BE2C (cell line): ENCODE measurements at places on chromosomes 1 and 21.

- DNase-seq, result no peak
These were observed 2.9 kb upstream of the SYDE2 start for GRCh38 chr1:85203573-85204171.

DNA sequence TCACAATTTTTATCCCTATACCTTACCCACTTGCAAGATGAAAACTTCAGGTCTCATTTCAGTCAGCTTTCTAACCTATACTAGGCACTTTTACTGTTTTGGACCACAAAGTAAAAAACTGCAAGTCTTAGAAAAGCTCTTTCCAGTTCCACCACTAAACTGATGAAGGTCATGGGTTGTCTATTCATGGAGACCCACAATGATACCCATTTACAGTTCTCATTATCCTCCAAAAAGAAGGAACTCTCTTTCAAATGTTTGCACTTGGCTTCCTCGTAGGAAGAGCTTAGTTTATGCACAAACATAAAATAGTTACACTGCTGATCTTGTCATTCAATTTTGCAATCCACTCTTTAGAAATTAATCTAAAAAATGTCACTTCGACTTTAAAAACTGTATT is 9.3 kb downstream of the ZNF281 start:
- no peak for DNase-seq

GRCh38 chr1:220296981-220297380 is 24.7 kb upstream of the RAB3GAP2 start:
- DNase-seq, result no peak

GRCh38 chr1:245552331-245552730 is 397.5 kb downstream of the KIF26B start:
- no peak for DNase-seq

GRCh38 chr1:165173409-165173808 is 183.1 kb downstream of the LMX1A start:
- no peak for DNase-seq

- DNase-seq, result peak; percentile 82
These were observed at the start of gene SUMO3 for GRCh38 chr21:44817914-44818639. SUMO3 (minus strand) TSS chr21:44818062; CDS start chr21:44817968, 94 bp downstream.

- no peak for DNase-seq
These were observed 7.9 kb downstream of the ATP5IF1 start for GRCh38 chr1:28243685-28244311.

DNA sequence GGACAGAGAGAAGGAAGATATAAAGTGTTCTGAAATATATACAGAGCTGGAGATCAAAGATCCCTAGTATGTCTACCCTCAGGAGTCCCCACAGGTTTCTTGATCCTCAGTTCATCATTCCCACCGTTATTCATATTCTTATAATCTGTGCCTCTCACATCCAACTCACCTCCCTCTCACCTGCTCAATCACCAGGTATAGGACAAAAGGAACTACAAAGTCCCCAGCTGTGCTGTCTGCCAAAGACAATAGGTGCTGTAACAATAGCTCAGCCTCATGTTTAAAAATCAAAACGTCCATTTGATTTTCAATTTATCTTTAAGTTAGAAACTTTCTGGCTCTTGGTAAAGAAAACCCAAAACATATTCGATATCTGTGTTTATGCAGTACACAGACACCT is 121.1 kb upstream of the PKN2 start:
- no peak for DNase-seq

GRCh38 chr21:28683982-28684752 is 308.5 kb downstream of the LTN1 start:
- DNase-seq, result no peak

- no peak for DNase-seq
These were observed 3.4 kb downstream of the DIRAS3 start for GRCh38 chr1:68046885-68047658.

GRCh38 chr1:223017291-223017690 is 125.8 kb downstream of the TLR5 start:
- no peak for DNase-seq

- peak; percentile 15 for DNase-seq
These were observed 119.6 kb downstream of the LRRC53 start for GRCh38 chr1:74392840-74393239.

DNA sequence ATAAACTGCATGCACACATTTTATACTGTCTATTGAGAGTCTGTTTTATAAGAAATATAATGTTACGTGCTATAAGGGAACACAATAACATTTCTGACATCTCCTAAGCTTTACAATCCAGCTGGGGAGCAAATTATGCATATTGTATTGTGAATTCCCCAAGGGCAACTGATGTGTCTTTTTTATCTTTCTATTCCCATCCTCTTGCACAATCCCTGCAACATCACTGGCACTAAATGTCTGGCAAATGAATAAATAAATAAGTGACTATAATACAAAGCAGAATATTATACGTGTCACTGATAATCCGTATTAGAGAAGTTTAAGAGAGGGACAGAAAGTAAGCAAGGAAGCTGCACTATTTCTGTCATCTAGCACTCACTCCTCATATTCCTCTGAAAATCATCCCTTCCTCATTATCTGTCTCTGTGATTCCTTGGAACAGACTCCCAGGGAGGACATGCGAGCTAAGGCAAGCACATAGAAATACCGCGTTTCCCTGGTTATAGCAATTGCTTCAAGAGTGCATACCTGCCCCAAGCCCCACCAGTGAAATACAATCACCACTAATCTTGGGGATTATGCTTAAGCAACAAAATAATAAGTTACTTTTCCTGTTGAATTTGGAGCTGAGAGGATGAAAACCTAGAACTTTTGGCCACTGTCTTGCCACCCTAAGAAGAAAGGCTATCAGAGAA is 205.4 kb downstream of the SMYD3 start:
- DNase-seq, result no peak
